Endothelial cell of umbilical vein (primary cell): ENCODE measurements at places on chromosomes 5 and 9. TPM values are rescaled to one million over a fixed set of nuclear protein-coding genes. Genes with fewer than 3 reads are reported as not detected.

DNA sequence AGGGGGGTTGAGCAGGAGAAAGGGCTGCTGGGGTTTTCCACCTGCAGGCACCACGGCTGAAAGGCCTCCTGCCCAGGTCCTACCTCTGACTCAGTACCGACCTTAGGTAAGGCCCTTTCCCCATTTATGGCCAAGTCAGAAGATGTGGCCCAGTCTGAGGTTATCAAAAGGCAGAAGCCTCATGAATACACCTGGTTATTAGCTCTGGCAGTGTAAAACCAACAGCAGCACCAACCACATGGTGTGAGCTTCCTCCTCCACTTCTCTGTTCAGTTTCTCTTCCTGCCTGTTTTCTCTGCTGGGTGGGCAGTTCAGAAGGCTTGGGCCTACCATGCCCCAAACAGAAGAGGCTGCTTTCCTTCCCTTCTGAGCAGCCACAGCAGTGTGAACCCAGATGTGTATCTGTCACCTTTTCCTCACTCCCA is 86.9 kb downstream of the UGCG start:
- no peak for DNase-seq

- DNase-seq: no peak
These were observed 6.8 kb downstream of the DNAJB5 start for GRCh38 chr9:34996181-34996904.

IRX2 gene
- not detected in 2 replicates for total RNA-seq

DNA sequence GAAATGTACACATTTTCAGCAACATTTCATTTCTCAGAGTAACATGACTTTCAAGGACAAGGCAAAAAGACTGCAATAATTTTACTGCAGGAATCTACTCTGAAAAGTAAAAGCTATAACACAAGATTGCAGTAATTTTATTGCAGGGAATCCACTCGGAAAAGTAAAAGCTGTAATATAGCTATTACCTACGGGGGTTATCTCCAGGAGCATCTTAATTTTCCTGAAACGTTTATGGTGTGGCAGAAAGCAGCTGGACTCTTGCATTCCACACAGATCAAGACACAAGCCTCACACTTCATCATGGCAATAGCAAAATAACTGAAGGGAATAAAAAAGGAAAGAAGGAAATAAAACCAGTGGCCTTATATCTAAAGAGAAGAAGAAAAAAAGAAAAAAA is 171.2 kb downstream of the TSSK1B start:
- no peak for DNase-seq

TLX3 gene
- not detected in 2 replicates for total RNA-seq

PCSK1 gene
- 4.3 and 8.7 TPM in 2 replicates for total RNA-seq

GRCh38 chr5:121695307-121695706 is 156.4 kb upstream of the FTMT start:
- no peak for DNase-seq

DNA sequence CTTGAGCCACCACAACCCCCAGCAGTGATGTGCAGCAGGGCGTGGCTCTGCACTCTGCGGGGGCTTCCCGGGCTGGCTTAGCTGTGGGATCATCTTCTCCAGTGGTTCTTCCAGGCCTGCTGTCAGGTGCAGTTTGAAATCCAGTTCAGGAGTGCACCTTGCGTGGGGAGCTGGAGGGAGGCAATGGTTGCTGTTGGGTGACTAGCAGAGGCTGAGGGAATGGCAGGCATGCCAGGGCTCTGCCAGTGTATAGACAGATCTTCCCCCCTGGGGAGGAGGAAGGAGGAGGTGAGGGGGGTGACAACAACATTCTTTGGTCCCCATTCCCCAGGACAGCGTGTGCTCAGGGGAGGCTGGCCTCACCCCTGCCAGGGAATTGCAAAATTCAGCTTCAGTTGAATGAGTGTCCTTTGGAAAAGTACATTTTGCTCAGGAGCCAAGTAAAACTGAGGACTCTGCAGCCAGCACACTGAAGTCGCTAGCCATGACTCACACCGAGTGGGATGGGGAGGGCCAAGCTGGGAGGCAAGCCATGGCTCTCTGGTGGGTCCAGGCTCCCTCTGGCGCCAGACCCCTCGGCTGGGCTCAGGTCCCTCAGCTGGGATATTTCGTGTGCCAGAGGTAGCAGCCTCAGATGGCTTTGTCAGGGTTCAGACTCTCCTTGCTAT is 35.0 kb downstream of the ERGIC1 start:
- peak; percentile 92 for DNase-seq

PHF19 gene
- total RNA-seq: 138 and 153 TPM in 2 replicates

- DNase-seq: no peak
These were observed 157.2 kb upstream of the CD180 start for GRCh38 chr5:67353500-67354450.

DNA sequence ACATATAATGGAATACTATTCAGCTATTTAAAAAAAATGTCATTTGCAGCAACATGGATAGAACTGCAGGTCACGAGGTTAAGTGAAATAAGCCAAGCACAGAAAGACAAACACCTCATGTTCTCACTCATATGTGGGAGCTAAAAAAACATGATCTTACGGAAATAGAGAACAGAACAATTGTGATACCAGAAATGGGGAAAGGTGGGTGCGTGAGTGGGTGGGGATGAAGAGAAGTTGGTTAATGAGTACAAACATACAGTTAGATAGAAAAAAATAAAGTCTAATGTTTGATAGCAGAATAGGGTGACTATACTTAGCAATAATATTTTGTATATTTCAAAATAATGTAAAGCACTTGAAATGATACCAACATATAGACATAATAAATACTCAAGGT is 38.7 kb downstream of the FAM114A2 start:
- DNase-seq: no peak

ADAMTS6 gene
- 43.4 and 57.4 TPM in 2 replicates for total RNA-seq

- no peak for DNase-seq
These were observed 179.0 kb upstream of the CD180 start for GRCh38 chr5:67375606-67376005.

DNA sequence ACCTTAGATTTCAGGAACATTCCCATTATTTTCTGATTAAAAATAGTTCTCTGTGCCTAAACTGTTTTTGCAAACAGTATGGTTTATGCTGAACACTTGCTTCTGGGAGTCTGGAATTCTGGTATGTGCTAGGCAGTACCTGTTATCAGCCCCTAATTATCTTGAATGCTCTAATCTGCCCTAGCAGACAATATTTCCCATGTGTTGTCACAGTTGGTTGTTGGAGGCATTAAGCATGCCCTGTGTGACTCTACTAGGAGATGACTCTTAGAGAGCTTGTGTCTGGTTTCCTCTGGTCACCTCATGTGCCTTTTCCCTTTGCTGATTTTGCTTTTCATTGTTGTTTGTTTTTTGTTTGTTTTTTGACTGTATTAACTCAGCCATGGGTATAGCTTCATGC is 36.6 kb downstream of the UHRF2 start:
- DNase-seq: peak; percentile 42

DBH gene
- total RNA-seq: not detected in 2 replicates

- no peak for DNase-seq
These were observed 109.8 kb downstream of the DENND1A start for GRCh38 chr9:123820139-123820538.

GRCh38 chr9:14294659-14295058 is 19.3 kb downstream of the NFIB start:
- no peak for DNase-seq

DNA sequence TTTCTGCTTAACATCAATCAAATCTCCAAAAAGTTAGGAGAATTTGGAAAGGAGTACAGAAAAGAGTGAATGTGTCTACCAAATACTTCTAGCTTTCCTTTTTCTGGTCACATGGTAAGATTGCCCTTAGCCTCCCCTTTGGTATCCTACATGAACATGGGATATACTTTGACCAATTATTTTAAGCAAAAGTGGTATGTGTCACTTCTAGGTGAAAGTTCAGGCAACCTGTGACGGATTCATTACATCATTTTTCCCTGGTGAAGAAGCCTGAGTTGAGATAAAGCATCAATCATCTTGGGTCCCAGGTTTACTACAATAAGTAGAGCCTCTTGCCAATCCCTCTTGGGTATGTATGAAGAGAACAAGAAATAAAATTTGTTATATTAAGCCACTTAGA is 419.2 kb downstream of the PDE4D start:
- DNase-seq: no peak

DNA sequence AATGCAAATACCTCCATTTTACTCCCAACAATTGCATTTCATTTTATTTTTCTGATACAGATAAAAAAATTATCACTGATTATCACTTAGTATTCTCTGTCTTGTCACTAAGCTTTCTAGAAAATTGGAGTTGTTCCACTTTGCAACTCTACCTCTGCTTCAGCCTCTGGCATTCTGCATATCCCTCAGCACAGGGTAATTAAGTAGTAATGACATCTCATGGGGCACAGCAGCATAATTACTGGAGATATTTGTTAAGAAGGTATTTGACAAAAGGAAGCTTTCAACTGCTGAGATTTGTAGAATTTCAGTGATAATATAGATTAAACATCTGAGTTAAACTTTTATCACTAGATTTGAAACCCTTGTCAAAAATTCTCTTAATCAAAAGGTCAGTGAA is 446.2 kb downstream of the HTR1A start:
- DNase-seq: no peak

RNF180 gene
- 3.4 and 5.6 TPM in 2 replicates for total RNA-seq

GRCh38 chr5:165630261-165630778 is 2124.9 kb downstream of the MAT2B start:
- peak; percentile 29 for DNase-seq

DNA sequence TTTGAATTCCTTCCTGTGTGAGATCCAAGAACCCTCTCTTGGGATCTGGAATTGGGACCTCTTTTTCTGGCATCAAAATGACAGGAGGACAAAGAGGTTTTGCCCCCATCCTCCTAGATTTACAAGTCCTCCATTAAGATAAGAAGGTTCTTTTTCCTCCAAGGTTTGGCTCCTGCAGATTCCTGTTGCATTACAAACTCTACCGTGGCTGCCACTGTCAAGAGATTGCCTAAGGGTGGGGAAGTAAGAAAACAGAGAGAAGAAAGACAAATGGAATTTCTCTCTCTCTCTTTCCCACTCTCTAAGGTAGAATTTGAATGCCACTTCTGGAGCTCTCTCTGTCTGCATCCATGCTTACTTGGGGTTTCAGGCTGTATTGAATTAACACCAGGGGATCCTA is 12.0 kb upstream of the SVEP1 start:
- no peak for DNase-seq

DNA sequence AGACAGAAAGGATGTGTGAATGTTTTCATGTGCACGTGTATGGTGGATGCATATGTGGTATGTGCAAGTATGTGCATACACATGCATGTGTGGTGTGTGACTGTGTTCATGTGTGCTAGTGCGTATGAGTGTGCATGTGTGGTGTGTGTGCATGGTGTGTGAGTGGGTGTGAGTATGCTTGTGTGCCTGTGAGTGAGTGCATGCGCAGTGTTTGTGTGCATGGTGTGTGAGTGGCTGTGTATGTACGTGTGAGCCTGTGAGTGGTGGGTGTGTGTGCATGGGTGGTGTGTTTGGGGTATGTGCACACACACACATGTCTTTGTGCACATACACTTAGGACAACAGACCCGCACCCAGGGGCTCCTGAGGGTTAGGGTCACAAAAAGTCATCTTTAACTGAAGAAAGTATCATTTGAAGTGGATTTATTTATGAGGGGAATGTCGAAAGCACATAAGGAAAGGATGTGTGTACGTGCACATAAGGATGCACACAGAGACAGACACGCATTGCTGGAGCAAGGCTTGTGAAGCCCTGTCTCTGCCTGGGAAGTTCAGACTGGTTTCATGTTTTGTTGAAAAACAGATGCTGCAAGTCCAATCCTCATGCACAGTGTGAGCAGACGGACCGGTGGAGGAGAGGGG is 237.0 kb downstream of the SYK start:
- no peak for DNase-seq

PRDM9 gene
- not detected in 2 replicates for total RNA-seq

DNA sequence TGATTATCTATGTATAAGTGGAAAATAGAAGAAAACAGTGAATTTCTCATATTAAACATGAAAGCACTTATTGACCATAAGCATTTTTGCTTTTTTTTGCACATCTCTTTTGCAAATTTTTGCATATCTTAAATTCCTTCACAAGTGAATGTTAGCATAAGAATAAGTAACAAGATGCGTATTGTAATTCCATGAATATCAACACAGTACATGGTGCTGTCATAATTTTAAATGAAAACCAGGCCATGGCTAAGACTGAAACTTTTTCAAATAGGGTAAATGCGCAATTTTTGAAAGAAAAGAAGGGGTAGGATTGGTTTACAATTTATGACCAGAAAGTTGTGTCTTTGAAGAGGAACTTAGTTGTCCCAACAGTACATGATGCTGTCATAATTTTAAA is 17.0 kb downstream of the FAM13B start:
- DNase-seq: no peak

LCN2 gene
- total RNA-seq: not detected in 2 replicates

DNA sequence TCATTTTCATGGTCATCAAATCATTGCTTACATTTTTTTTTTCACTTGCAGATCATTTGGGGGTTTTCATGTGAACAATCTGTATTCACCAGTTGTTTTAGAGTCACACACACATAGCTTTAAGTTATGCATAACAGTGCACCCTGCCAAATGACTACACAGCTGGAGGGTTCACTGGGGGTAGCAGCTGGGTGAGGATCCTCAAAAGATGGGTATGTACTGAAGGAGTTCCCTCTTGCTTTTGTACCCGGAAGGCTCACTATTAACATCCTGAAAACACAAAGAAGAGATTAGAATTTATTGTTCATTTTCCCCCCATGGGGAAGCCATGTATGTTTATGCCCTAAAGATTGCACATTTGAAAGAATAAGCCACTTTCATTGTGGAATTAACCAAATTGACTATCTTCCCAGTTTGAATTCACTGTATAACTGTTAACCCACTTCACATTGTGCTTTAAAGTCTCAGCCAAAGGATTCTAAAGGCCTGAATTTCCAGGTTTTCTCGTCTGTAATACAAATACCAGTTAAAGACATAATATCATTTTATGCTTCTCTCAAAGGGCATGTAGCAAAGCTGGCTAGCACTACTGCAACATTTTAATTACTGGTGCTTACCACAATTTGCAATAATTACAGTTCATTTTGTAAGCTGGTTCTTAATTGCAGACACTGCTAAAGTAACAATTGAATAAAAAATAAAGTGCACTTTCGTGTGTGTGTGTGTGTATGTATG is 466.4 kb upstream of the MEF2C start:
- no peak for DNase-seq

DNA sequence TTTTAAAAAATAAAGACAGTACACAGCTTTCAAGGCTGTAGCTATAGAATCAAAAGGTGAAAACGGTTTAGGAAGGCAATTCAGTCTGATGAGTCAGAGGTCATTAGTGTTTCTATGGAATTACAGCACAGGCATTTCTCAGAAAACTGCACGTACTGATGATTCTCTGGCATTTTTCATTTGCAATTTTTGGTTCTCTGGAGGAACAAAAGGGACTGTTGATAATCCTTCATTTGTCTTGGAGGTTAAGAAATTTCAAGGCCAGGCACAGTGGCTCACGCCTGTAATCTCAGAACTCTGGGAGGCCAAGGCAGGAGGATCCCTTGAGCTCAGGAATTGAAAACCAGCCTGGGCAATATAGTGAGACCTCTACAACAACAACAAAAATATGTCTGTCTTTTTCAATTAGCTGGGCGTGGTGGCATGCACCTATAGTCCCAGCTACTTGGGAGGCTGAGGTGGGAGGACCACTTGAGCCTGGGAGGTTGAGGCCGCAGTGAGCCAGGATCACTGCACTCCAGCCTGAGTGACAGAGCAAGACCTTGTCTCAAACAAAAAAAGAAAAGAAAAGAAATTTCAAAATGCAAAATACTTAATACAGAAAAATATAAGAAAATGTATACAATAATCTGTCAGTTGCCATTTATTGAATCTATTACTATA is 27.3 kb downstream of the NR6A1 start:
- DNase-seq: no peak

GRCh38 chr5:132054697-132055440 is 5.6 kb upstream of the IL3 start:
- no peak for DNase-seq

- DNase-seq: no peak
These were observed 301.4 kb downstream of the PDE4D start for GRCh38 chr5:59592101-59592500.
